ENCODE measurements at places on chromosomes 3 and 15. TPM values are rescaled to one million over a fixed set of nuclear protein-coding genes. Genes with fewer than 3 reads are reported as not detected.

The SERPINI2 gene
- total RNA-seq = 3.9 TPM

- no peak for DNase-seq
These were observed 84.5 kb upstream of the SETMAR start for GRCh38 chr3:4218456-4219226.

The GOLGA8O gene
- 1.7 TPM for total RNA-seq

The MEIS2 gene
- total RNA-seq = 163 TPM

The SENP5 gene
- 62.4 TPM for total RNA-seq

DNA sequence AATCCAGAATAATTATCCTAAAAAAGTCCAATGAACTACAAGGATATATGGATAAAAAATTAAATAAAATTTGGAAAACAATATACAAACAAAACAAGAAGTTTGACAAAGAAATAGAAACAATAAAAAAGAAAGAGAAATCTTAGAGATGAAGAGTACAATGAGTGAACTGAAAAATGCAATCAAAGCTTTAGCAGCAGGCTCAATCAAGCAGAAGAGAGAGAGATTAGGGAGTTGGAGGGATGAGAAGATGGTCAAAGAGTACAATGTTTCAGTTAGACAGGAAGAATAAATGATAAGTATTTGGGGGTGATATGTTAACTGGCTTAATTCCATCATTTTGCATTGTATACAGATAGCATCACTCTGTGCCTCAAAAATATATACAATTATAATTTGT is 29.9 kb downstream of the POLQ start:
- DNase-seq = no peak

DNA sequence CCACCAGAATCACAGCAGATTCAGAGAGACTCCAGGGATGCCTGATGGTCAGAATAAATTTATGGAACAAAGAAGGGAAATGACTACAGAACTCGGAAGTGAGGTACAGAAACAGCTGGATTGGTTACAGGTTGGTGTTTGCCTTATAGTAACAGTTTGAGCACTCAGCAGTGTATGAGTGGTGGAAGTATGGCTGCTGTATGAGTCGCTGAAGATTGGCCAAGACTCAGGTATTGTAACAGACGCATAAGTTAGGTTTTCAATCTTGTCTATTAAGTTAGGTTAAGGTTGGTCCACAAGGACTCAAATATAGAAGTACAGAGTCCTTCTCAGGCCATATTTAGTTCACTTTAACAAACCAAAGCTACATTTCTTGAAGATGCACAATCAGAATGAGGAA is 33.1 kb downstream of the ATP13A5 start:
- DNase-seq = no peak

GRCh38 chr15:100244796-100245486 is 96.8 kb downstream of the ADAMTS17 start:
- no peak for DNase-seq

The ATP13A4 gene
- 7.7 TPM for total RNA-seq

DNA sequence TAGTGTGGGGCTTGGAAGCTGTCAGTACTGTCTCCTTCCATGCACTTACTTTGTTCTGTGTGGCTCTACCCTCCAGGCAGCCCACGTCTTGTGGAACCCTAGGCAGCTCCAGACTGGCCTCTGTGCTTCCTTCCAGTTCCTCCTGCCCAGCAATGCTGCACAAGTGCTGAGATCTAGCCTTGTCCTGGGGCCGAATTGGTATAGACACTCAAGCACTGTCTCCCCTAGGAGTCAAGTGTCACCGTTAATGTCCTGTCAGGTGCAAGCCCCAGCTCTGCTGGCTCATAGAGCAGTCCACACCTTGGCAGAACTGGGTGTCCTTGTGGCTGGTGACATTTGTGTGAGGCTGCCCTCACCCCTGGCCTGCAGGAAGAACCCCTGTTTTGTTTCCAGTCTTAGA is 130.1 kb downstream of the EEFSEC start:
- no peak for DNase-seq

The DNASE1L3 gene
- total RNA-seq = 3.5 TPM

DNA sequence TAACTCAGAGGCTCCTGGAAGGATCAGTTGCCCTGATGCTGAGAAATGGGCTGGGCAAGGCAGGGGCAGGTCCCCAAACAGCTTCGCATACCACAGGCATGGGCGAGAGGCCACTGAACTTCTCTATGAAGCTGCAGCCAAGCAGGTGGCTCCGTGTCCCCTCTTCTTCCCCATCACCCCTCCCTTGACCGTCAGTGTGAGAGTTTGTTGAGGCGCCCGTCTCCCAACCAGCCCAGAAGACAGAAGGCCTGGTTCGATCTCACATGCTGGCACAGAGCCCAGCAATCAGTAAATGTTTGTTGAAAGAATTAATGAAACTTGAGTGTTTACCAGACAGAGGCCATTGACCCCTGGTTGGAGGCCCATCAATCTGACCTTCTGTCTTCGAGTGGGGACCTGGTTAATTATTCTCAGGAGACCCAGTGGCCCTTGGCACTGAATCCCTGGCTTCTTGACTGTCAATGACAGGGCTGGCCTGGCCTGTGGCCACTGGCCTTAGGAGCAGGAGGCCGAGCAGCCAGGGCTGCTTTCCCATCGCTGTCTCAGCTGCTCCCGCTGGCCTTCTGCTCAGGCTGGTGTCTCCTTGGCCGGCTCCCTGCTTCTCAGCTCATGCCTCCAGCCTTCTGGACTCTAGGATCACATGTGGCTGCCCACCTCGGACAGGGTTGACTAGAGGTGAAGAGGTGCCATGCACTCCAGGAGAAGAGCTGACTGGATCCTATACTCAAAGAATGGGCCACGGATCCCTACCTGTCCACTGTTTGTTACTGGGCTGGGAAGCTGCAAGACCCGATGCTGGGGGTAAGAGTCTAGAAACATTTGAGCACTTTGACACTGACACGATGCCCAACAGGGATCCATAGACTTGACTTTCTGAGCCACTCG is 113.4 kb downstream of the ASB7 start:
- DNase-seq = no peak

- no peak for DNase-seq
These were observed 162.4 kb upstream of the CGNL1 start for GRCh38 chr15:57213862-57214261.

The CPN2 gene
- not detected for total RNA-seq

GRCh38 chr3:31541089-31541488 is 8.4 kb downstream of the STT3B start:
- DNase-seq = no peak

DNA sequence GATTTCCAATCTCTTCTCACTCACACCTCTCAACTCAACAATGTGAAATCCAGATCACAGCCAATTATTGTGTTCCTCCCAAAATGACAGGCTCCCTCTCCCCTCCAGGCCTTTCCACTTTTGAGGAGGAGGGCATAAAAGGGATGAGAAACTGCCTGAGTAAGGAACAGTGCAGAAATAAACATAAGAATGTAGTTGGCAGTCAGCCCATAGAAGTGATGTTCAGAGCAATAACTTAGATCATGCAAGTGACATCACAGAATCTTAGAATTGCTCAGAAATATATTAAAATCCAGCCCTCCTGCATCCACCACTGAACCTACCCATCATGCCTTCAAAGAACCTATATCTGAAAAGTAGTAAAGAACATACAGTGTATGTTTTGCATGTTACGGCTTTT is 299.4 kb upstream of the GADL1 start:
- no peak for DNase-seq

- DNase-seq = no peak
These were observed 52.6 kb upstream of the CP start for GRCh38 chr3:149274220-149274619.

The CHRM5 gene
- 0.48 TPM for total RNA-seq

The APOD gene
- 11.7 TPM for total RNA-seq

GRCh38 chr3:174440741-174441587 is 418.2 kb upstream of the NAALADL2 start:
- peak; percentile 77 for DNase-seq

Measured in urinary bladder (tissue), 4 donors.